ENCODE measurements at places on chromosomes 7 and 10.

GRCh38 chr7:112171673-112172072, 34.5 kb downstream of the DOCK4 start:
- ATAC-seq = no peak

- no peak for ATAC-seq
Observed at GRCh38 chr10:125127110-125127509, 33.3 kb downstream of the CTBP2 start.

- no peak for ATAC-seq
Observed at GRCh38 chr7:47284691-47285635, 296.9 kb downstream of the TNS3 start.

DNA sequence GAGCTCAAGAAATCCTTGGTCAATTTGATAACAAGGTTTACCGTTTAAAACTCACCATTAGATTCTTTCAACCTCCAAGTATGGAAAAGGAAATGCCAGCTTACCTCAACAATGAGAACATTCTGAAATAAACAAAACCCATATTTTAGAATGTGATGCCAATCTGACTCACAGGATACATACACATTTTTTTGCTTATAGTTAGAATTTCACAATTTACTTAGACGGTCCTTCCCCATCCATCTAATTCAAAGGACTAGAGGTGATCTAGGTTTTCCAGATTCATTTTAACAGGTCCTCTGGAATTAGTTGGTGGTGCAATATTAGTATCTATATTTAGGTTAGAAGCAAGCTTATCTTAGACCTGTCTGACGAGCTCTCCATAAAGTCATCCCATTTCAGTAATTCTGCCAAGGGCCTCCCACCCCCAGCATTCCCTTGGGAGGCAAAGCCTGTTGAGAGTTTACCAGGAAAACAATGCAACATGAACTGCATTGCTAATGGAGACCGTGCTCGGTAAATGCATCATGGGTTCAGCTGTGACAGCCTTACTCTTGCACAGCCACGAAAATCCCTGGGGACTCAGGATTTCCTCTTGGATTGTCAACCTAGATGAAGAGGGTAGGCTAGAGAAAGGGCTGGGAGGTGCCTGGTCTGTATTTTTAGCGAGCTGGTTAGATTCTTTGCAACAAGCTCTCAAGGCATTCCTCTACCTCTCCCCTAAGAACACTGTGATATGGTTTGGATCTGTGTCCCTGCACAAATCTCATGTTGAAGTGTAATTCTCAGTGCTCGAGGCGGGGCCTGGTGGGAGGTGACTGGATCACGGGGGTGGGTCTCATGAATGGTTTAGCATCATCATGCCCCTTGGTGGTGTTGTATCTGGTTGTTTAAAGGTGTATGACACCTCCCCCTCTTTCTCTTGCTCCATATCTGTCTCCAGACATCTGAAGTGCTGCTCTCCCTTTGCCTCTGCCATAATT, 93.8 kb downstream of the PRTFDC1 start:
- peak; percentile 80 for ATAC-seq

- ATAC-seq = no peak
Observed at GRCh38 chr7:147196481-147196880, 1079.9 kb downstream of the CNTNAP2 start.

GRCh38 chr10:44201656-44202055, 183.2 kb downstream of the CXCL12 start:
- ATAC-seq = no peak

DNA sequence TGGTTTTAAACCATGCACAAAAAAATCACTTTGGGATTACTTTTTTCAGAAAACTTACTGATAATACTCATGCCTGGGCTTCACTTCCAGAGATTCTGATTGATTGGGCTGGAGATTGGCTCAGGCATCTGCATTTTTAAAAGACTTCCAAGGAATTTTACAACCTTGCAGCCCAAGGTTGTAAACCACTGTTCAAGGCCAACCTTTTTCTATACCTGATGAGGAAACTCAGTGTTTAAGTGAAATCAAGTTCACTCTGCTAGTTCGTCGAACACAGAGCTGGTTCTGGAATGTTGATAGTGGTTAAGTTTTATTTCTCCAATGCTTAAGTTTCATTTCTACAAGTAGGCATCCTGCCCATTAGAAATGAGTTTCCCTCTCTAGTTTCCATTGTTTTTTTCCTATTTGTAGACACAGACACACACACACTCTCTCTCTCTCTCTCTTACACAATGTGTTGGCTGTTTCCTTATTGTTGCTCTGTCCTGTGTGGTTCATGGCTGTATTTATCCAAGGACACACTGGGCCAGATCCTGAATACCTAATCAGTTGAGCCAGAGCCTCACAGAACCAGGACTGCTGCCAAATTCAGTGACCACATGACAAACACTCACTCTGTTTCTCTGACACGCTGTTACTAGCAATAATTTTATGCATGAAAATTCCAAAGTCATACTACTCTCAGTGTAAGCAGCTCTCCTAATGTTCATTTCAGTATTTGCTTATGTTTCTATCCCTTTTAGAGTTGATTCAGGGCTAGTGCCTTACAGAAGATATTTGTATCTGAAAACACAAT, 3.7 kb upstream of the IFIT1B start:
- ATAC-seq = peak; percentile 75

GRCh38 chr10:73588656-73589055, 2.5 kb downstream of the USP54 start:
- ATAC-seq = no peak

DNA sequence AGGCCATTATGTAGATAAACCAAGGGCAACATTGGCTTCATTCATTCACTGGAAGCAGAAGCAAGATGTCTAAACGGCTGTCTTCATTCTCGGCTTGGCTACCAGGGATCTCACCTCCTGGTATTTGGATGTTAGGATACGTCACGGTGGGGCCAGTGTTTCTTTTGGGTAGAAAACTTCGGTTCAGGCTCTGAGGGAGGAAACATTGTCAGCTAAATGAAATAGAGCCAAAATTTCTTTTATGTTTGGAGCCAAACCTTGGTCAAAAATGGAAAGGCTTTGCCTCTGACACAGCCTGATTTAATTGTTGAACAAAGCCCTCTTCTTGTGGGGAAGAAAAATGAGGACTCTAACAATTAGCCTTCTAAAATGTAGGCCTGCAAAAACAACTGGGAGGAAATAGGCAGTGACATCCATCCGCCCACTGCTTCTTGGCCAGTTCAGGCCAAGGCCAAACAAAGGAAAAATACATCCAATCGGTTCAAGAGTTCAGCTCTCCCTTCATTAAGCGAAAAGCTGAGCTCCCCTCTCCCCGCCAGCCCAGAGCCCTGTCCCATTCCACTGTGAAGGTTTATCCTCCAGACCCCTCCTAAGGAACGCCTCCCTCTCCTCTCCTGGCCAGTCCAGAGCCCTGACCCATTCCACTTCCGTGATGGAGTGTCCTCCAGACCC, 44.4 kb downstream of the PFKFB3 start:
- peak; percentile 65 for ATAC-seq

- ATAC-seq = no peak
Observed at GRCh38 chr10:58399410-58399809, 14.2 kb downstream of the TFAM start.

- no peak for ATAC-seq
Observed at GRCh38 chr7:150570556-150571465, 3.6 kb downstream of the GIMAP4 start.

DNA sequence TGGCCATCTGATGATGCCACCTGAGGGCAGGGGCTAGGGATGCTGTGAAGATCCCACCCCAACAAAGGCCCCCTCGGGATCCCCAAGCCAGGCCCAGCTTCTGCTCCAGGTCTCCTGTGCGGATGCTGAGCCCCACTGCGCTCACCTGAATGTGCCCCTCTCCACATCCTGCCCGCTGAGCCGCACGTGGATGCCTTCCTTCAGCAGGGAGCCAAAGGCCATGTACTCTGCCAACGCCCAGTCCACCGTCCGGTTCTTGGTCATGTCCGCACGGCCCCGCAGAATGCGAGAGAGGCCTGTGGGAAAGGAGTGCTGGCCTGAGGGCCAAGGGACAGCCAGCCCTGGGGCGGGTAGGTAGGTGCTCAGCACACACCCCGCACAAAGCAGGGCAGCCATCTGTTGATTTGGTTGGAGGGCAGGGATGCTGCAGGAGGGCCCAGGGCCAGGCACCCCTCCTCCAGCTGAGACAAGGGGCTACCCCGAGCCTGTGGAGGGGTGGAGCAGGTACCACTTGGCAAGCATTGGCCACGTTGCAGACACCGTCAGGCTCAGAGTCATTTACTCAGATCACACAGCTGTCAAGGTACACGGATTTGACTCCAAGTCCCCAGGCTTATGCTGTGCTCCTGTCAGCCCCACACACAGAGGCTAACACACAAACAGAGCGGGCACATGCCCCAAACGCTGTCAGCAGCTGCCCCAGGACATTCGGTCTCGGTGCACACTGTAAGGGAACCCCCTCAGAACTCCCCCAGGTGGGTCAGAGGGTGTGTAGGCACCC, 19.2 kb downstream of the OGDHL start:
- ATAC-seq = no peak

- peak; percentile 67 for ATAC-seq
Observed at GRCh38 chr7:121873289-121874194, 581 bp downstream of the PTPRZ1 start.

DNA sequence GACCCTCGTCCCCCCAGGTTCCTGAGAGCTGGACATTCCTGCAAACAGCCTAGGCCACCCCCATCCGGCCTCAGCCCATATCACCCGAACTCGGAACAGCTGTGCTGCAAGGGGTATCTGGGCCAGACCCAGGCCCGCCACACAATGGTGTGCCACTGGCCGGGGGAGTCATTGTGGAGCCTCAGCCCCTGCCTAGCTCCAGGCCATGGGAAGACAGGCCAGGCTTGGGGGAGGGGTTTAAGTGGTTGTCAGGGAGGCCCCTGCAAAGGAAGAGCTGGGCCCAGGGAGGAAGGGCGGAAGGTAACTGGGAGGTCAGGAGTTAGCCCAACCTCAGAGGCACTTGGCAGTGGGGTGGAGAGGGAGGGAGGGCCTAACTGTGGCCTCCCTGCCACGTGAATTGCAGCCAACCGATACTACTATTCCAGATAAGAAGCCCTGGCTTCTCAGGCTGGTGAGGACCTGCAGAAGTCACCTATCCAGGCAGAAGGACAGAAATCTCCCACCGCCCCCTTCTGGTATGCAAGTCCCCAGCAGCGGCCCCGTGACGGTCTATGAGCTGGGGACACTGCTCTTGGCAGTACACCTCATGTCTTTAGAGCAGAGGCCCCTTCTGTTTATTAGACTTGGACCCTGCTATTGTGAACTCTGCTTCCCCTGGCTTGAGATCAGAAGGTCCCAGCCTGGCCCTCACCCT, 26.8 kb downstream of the VSIR start:
- no peak for ATAC-seq

GRCh38 chr7:5519515-5519928, 95.9 kb upstream of the TNRC18 start:
- peak; percentile 5 for ATAC-seq

DNA sequence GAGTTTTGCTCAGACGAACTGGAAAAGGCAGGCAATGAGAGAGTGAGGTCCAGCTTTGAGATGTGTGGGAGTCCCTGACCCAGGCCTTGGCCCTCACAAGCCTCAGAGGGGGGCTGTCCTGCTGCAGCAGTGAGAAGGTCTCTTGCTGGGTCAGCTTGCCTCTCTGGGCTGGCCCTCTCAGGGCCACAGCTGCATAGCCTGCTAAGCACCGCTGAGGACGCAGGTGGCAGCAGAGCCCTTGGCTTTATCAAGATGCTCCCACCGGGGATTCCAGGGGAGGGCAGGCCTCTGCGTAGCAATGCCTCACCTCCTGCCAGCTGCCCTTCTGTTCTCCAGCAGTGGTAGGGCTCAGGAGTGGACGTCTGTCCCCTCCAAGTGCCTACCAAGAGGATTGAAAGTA, 128.7 kb downstream of the COBL start:
- ATAC-seq = no peak

DNA sequence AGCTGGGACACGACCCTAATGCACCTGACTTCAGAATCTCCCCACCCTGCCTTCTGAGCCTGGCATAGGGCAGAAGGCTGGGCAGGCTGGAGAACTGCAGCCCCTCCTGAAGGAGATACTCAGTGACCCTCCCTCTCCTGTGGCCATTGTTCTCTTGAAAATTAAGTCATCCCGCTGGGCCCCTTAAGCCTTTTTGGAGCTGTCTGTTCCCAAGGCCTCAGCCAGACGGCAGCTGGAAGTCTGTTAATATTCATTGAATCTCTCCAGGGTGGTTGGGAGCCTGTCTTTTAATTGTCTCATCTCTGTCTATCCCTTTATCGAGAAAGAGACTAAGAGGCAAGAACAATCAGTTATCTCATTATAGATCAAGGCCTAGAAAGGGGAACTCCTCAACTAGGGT, 118.1 kb upstream of the PCBD1 start:
- ATAC-seq = no peak

GRCh38 chr7:150935149-150935548, 43.0 kb downstream of the KCNH2 start:
- ATAC-seq = no peak

GRCh38 chr7:136869991-136870865, 1.8 kb downstream of the CHRM2 start:
- ATAC-seq = peak; percentile 38

DNA sequence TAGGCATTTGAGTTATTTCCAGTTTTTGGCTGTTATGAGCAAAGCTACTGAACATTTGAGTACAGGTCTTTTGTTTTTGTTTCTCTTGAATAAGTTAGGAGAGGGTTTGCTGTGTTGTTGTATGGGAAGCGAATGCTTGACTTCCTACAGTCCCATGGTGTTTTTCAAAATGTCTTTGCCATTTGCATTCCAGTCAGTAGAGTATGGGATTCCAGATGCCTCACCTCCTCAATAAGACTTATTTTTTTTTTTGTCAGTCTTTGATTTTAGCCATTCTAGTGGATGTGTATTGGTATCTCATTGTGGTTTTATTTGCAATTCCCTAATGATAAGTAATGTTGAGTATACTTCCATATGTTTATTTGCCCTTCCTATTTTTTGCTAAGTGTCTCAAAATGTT, 19.4 kb downstream of the CDK13 start:
- peak; percentile 51 for ATAC-seq

DNA sequence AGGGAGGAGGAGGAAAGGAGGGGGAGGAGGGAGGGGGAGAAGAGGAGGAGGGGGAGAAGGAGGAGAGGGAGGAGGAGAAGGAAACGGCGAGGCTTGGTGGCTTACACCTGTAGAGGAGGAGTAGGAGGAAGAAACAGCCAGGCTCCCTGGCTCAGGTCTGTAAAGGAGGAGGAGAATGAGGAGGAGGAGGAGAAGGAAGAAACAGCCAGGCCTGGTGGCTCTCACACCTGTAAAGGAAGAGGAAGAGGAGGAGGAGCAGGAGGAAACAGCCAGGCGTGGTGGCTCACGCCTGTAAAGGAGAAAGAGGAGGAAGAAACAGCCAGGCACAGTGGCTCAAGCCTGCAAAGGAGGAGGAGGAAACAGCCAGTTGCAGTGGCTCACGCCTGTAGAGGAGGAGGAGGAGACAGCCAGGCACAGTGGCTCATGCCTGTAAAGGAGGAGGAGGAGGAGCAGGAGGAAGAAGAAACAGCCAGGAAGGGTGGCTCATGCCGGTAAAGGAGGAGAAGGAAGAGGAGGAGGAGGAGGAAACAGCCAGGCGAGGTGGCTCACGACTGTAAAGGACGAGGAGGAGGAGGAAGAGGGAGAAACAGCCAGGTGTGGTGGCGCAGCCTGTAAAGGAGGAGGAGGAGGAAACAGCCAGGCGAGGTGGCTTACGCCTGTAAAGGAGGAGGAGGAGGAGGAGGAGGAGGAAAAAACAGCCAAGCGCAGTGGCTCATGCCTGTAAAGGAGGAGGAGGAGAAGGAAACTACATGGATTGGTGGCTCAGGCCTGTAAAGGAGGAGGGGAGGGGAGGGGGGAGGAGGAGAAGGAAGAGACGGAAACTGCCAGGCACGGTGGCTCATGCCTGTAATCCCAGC, 14.9 kb upstream of the CRCP start:
- peak; percentile 79 for ATAC-seq

GRCh38 chr7:159006610-159007130, 138.0 kb downstream of the VIPR2 start:
- no peak for ATAC-seq

- ATAC-seq = no peak
Observed at GRCh38 chr7:92674379-92674778, 84.2 kb upstream of the FAM133B start.
